ENCODE measurements at places on chromosomes 13 and 19.

DNA sequence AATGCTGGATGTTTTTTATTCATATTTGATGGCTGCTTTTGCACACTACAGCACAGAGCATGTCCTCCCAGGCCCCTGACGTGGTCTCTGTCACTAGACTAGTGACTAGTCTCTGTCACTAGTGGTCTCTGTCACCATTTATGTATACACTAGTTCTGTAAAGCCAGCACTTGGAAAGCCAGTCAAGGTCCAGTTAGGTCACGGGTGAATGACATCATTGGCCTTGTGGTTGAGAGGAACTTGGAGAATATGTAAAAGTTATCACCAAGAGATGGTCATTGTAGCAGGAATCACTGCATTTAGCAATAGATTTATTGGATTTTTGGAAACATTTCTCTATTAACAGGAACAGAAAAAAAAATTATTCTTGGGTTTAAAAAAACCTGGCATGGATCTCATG lies 72.9 kb downstream of the SHISA2 start:
- no peak for DNase-seq

DNA sequence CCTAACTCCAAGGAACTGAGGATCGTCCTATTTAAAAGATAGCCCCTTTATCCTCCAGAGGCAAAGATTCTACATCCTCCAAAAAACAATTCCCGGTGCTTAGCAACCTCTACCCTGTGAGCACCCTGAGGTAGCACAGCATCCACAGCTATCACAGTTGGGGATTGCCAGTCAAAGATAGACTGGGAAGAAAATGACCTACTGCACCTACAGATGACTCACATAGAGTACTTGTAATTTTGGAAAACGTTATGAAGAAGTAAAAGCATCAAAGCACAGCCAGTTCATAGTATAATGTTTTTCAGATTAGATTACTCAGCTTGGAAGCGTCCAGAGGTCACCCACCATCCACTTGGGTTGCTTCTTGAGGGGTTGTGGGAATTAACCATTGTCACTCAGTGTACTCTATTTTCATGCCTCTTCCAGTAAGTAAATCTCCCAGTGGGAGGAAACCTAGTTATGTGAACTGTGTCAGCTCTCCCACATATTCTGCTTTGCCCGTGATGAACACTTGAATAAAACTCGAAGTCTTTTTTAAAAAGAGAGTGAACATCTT lies 8.9 kb upstream of the FAM124A start:
- DNase-seq = no peak

GRCh38 chr13:59963827-59964226 lies 199.9 kb downstream of the DIAPH3 start:
- no peak for DNase-seq

DNA sequence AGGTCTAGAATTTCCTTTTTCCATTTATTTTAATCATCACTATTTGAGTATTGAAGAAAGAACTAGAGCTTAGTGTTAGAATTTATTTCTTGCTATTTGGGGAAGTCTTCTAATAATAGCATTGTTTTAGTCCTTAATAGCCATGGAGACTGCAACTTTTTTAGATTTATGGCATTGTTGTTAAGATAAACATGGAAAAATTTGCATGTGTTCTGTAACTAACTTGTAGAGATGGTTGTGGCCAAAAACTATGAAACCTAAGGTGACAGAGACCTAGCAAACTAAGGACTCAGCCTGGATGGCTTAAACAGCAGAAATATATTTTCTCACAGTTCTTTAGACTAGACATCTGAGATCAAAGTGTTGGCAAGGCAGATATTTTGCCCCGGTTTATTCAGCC lies 246.4 kb downstream of the SPRY2 start:
- no peak for DNase-seq

DNA sequence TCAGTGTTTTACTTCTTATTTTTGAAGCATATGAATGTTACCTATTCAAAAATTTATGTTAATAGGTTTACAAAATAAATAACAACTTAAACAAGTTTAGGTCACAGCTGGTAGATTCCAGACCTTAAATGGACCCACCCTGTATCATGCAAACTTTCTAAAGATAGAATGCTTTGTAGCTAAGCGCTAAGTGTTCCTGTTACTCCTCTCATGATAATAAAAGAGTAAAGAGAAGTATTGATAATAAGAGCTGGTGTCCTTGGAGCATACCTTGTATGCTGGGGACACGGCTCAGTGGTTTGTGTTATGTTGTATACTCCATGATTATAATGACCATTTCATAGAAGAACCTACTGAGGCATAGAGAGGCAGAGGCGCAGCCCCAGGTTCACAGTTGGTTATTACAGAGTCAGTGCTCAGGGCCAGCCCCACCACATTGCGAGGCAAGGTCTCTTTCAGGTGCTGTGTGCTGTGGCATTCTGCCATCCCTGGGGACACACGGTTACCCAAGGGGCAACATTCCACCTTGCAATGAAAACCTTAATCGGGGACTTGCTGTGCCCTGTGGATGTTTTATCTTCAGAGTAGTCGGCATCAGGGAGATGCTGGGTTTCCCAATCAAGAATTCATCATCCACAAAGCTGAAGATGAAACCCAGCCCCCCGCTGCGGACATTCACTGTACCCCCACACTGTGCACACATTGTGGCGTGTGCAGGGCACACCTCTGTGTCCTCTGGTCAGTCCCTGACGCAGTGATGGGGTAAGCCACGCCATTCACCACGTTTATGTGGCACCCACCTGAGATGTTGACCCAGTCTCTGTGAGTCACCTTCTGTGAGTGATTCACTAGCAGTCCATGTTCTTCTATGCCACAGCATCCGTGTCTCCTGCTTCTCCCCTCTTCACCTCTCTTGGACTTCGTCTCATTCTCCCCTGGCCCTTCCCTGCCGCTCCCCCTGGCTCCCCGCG lies 186.7 kb downstream of the COL4A1 start:
- no peak for DNase-seq

Measured in NCI-H187 treated with DMSO at 0.1 percent for 48 hours (cell line).